NCI-H1436 treated with DMSO at 0.1 percent for 48 hours (cell line): ENCODE measurements at places on chromosomes 13 and 19.

GRCh38 chr19:15441317-15441716 lies 8.4 kb downstream of the WIZ start:
- no peak for DNase-seq

GRCh38 chr19:13053238-13053637 lies 49.4 kb downstream of the LYL1 start:
- no peak for DNase-seq

DNA sequence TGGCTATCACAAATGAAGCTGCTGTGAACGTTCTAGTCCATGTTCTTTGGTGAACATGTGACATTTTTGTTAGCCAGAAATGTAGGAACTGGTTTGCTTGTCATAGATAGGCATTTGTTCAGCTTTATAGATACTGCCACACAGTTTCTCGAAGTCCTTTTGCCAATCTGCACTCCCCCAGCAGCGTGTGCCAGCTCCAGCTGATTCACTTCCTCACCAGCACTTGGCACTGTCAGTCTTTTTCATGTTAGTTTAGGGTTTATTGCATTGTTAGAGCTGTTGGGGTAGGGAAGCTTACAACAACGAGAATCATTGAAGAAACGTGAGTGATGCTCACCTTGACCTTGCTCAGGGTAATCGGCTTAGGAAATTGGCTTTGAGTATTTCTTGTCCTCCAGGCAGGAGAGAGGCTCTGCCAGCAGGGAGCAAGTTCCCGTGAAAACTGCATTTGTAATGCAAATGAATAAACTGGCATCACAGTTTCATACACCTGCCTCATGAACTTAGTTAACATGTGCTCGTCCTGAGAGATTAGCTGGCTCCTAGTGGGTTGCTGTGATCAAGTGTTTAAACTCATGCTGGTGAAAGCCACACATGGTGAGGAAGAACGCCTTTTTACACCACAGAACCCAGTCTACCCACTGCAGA lies 83.9 kb downstream of the ING1 start:
- DNase-seq = no peak

- no peak for DNase-seq
Observed at GRCh38 chr19:7787141-7787540, 24.1 kb downstream of the CLEC4M start.

- no peak for DNase-seq
Observed at GRCh38 chr19:1173159-1173844, 766 bp downstream of the SBNO2 start.

- DNase-seq = no peak
Observed at GRCh38 chr13:32535115-32535514, 3.5 kb downstream of the N4BP2L2 start.

DNA sequence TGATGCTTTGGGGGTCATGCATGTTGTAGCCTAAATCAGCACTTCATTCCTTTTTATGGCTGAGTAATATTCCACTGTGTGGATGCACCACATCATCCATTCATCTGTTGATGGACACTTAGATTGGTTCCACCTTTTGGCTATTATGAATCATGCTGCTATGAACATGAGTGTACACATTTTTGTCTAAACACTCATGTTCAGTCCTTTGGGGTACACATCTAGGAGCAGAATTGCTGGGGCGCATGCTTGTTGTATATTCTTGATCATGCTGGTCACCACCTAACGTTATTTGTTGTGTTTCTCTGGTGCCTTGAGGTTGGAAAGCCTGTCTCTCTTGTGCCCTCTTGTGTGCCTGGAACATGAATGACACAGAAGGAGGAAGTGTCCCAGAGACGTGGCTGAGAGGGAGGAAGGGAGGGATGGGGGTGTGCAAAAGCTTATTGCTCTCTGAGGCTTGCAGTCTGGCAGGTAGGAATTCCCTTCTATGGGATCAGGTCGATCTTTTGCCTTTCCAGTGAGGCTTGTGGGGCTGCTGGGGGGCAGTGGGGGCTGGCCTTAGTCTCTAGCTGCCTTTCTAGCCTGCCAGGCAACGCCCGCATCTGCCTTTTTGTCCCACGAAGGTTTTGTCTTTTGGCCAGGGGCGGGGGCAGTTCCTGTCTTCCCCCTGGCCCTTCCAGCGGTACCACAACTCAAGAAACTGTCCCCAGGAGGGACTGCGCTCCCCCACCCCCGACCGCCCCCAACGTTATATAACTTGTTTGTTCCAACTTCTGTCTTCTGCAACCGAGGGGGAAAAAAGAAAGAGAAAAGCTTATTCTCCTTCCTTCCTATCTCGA lies 7.6 kb downstream of the KLHL26 start:
- no peak for DNase-seq

DNA sequence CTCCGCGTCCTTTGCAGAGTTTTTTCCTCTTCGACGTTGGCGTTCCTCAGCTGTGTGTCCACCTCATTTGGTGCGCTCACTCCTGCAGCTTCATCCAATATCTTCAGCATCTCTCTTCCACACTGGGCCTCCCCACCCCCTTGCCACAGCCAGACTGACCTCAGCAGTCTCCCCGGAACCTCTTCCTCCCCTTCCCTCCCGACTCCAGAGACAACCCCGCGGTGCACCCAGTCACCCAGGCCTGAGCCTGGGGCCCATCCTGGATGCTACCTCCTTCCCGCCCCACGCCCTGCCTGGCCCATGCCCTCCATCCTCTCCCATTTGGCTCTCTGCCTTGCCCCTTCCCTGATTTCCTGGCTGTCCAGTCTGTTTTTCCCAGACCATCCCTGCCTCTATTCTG lies 8.1 kb upstream of the C5AR2 start:
- no peak for DNase-seq

- DNase-seq = no peak
Observed at GRCh38 chr13:112664501-112665203, 25.2 kb upstream of the ATP11A start.

DNA sequence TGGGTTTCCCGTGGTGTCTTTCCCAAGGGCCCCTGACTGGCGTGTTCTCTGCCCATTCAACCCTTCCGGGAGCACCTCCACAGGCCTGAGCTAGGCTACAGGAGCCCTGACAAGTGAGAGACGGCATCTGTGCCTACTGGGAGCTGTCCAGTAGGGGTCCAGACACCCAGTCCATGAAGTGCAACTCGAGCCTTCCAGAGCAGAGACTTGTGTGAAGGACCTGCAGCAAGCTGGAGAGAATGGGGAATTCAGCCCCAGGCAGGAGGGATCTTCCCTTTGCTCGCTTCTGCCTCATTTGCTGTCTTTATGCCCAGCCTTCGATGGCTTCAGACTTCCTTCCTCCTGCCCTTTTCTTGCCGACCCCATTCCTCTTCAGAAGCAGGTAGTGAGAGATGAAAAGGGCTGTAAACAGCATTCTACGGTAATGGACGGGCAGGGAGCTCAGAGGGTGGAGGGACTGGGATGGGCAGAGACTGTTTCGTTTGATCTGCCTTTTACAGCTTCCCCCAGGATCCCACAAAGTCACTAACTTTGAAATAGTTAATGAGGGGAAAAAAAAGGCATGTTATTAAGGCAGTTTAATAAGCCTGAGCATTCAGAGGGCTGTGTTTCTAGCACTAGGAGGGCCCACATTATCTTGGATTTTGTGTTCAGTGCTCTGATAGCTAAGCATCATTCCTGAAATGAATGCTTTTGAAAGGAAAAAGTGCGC lies 327.6 kb downstream of the FGF9 start:
- DNase-seq = no peak

GRCh38 chr19:39544226-39544903 lies 4.4 kb upstream of the EID2 start:
- DNase-seq = no peak

DNA sequence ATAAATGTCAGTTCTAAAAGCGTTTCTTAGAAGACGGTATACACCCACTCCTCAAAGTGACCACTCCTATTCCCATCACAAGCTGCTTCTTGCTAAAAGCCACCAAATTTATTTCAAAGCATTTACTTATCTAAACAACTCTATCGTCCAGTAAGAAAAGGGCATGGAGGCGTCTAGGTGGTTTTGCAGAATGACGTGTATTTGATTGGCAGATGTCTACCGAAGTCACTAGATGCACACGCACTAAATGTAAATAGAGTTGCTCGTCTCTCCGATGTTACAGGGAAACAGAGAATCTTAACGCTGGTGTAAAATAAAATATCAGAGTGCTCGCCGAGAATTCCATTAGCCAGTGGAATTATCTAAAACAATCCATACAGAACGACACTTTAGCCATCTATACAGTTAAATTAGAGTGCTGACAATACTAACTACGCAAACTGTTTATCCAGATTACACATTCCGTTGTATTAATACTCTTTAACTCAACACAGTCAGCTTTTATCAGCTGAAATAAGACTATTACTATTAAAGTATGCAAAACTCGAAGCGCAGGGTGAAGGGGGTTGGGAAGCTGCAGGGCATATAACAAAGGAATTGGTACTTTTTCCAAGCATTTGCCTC lies 1.9 kb downstream of the KLF12 start:
- DNase-seq = no peak
